Kidney glomerular epithelial cell (primary cell): ENCODE measurements at places on chromosomes 12 and 14.

DNA sequence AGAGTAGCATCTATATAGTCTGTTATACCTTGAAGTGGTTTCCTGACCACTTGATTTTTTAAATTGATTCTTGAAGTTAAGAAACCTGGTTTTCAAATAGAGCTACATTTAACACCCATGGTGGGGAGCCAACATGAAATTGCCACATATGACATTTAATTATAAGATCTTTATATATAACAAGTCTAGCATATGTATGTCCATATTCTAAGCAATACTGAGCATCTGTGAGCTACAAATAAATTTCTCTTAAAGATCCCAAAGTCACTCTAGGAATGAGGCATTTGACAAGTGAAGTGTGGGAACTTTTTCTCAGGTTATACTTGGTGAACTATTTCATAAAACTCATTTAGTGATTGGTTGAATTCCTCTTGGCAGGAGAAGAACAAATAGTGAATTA, 132.5 kb downstream of the RPL10L start:
- DNase-seq, result no peak

DNA sequence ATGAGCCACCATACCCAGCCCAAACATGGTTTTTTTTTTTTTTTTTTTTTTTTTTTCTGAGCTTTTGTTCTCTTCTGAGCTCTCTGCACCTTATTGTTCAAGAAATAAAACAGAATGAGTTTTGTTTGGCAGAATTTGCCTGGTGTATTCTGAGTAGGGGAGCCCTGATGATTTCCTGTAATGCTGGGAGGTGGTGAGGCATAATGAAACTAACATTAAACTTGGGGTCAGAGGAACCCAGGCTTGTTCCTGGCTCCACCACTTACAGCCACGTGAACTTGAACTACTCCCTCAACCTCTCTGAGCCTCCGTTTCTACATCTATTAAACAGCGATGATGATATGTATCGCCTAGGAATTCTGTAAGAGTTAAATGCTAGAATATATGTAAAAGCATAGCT, 276.3 kb upstream of the CRY1 start:
- no peak for DNase-seq

DNA sequence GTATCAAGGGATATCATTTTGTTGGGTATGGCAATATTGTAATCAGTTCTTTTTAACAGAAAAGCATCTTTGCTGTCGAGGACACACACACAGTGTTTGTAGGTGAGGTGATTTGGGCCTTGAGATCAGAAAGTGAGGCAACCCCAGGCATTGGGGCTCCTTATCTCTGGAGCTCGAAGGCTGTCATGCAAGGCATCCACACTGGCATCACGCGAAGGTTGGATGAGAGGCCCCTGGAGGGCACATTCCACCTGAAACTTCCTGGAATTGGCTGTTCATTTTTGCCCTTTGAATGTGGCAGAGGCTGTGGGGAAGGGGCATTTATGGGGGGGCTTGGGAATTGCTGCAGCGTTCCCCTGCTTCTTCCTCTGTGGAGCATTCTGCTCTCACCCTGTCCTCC, 45.5 kb downstream of the IL31 start:
- DNase-seq, result no peak

DNA sequence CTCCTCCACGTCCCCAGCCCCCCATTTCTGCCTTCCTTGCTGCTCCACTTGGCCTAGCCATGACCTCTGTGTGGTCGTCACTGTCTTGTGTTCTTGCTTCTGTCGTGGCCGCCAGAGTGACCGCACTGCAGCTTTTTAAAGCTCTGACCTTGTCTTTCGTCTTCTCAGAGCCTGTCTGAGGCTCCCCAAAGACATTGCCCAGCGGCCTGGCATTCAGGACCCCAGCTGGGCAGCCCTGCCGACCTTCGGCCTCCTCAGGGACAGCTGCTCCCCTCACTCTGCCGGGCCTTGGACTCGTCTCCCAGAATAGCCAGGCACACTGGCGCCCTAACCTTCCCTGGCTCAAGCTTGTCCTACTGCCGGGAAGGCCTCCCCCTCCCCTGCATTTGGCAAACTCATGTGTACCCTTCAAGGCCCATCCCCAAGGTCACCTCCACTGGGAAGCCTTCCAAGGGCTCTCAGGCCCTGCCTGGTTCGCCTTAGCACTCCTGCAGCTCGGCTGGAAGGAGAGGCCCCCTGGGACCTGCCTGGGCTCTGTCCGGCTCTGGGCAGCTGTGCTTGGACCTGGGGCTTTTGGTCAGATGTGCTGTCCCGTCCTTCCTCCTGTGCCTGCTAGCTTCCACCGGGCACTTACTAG, 15.7 kb upstream of the DLK1 start:
- no peak for DNase-seq

DNA sequence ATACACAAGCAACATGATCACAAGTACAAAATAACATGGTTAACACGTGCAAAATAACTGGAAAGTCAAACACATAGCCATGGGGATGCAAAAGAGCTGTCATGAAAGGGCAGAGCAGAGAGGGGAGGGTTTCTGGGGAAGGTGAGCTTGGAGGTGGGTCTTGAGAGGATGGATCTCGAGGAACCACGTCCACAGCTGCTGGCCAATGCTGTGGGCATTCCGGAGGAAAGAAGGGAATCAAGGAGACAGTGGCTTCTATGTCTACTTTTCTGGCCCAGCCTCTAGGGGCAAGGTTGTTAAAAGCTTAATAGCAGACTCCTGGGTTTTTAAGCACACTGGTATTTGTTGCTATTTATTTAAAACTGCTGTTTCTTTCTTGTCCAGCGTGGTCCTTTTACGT, 8.4 kb upstream of the MYH7 start:
- no peak for DNase-seq
